ENCODE measurements at places on chromosomes 1 and 21. TPM values are rescaled to one million over a fixed set of nuclear protein-coding genes. Genes with fewer than 3 reads are reported as not detected.

DNA sequence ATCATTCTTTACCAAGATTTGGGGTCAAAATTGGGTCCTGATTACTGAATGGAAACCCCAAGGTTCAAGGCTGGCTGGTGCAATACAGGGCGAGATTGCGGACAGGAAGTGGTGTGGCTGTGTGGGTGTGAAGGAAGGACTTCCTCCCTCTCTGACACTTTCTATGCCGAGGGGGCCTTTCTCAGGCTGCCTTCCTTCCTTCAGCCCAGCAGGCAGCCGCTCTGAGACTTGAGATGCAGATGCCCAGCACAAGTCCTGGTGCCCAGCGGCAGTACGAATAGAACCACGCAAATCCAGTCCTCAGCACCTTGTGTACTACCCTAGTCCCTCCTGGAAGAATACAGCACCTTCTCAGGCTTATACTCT is 16.3 kb downstream of the BATF3 start:
- DNase-seq, result no peak

GRCh38 chr1:198155253-198155652 is 1.5 kb upstream of the NEK7 start:
- DNase-seq, result no peak

DNA sequence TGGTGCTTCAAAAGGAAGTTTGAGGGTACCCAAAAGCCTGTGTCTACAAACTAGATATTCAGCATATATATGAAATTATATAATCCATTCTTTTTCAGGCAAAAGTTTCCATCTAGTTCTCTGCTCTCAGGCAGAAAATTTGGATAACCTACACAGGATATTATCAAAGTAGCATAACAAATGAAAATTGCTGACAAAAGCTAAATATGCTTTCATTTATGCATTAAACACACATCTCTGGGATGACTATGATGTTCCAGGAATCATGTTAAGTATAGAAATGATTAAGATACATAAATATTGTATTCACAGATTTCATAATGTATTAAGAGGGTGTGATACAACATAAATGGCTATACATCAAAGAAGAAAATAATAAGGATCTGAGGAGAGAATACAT is 92.8 kb downstream of the LRRC53 start:
- DNase-seq, result no peak

- DNase-seq, result no peak
These were observed 356.6 kb upstream of the LYPLAL1 start for GRCh38 chr1:218817071-218817470.

- no peak for DNase-seq
These were observed 603.5 kb upstream of the ADAMTS5 start for GRCh38 chr21:27570306-27570868.

- DNase-seq, result no peak
These were observed 286.2 kb upstream of the OLFM3 start for GRCh38 chr1:102282955-102283354.

GRCh38 chr1:7888248-7889081 is 35.6 kb upstream of the UTS2 start:
- DNase-seq, result no peak

GRCh38 chr1:204867666-204868339 is 2.9 kb upstream of the NFASC start:
- DNase-seq, result no peak

- no peak for DNase-seq
These were observed 1.4 kb downstream of the ATP5PO start for GRCh38 chr21:33914188-33914587.

The GPR52 gene
- 1.4 TPM for total RNA-seq

The OR2L8 gene
- total RNA-seq, result 0.49 TPM
